ENCODE measurements at places on chromosomes 2 and 18. TPM values are rescaled to one million over a fixed set of nuclear protein-coding genes. Genes with fewer than 3 reads are reported as not detected.

GRCh38 chr2:145806546-145806945 is 1286.6 kb upstream of the ZEB2 start:
- no peak for DNase-seq

DNA sequence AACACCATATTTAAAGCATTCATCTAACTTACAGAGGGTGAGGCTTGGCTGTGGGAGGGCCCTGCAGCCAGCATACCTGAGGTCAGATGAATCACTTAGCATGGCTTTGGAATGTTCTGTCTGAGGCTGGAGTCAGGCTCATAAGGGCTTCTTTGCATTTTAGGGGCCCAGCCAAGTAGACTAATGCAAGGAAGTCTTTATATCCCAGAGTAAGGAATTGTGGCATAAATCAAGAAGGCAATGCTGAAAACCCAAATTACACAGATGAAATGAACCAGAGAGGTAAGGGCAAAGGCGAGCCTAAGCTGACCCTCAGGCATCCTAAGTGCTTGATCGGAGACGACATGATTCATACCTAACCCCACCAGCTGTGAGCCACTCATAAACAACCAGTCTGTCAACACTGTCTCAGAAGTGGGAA is 383.6 kb downstream of the DCC start:
- no peak for DNase-seq

The COL4A3 gene
- total RNA-seq: 0.34 TPM

The ATL2 gene
- 107 TPM for total RNA-seq

The GDF7 gene
- total RNA-seq: 0.03 TPM

DNA sequence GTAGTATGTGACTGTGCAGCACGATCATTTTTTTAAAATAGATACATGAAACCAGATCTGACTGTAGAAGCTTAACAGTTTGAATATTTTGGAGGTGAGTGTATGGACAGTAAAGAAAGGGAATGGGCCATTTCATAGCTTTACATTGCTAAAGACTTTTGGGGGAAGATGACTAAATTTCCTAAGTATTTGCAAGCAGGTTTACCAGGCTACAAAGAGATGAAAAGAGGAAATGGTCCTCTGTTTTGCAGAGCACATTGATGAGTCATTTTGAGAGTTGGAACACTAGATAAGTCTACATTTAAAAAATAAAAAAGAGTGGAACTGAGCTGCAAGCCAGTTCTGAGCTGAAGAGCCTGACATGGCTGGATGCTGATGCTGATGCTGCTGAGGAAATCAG is 115.7 kb upstream of the LRATD1 start:
- no peak for DNase-seq

The COLEC11 gene
- total RNA-seq: 0.51 TPM

GRCh38 chr2:70009762-70010575 is 48.5 kb upstream of the ASPRV1 start:
- DNase-seq: no peak

DNA sequence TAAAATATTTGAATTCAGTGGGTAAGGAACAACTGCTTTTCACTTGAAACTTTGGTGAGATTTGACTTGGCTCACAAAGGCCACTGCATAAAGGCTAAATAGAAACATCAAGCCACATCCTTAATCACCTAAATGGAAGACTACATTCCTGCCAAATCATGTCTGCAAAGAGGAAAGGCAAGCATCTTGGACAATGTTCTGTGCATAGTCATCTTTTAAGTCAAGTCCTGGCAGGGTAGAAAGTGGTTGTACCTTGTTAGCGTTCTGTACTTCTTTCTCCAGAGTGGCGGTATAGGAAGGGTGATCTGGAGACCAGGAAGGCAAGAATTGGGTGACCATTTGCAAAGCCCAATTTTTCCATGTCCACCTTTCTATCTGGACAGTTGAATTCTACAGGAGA is 121.4 kb upstream of the SLC14A2 start:
- DNase-seq: no peak

The SULT1C2 gene
- total RNA-seq: not detected

DNA sequence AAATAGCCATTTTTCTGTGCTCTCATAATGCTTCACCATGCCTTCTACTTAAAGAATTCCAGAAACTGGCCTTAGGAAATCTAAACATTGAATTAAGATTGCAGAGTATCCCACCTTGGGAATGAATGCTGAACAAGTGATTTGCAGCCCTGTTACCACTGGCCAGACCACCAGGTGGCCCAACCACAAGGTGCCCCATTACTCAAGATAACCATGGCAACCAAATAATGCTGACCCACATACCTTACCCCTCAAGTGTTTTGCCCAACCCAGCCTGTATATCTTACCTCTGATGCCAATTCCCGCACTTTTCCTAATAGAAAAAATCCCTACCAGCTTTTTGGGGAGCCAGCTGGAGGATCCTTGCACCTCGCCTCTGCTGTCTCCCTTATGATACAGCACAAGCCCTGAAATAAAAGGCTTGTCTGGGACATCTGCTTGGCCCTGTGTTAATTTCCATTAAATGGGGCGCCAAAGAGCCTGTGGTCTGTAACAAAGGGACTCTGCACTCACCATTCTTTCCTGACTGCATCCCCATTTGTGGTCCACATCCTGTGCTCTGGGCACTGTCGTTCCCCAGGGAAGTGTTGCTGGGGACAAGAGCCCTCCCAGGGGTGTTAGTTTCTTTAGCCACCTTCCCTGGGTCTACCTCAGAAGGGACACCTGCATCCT is 17.3 kb upstream of the KCNF1 start:
- no peak for DNase-seq

DNA sequence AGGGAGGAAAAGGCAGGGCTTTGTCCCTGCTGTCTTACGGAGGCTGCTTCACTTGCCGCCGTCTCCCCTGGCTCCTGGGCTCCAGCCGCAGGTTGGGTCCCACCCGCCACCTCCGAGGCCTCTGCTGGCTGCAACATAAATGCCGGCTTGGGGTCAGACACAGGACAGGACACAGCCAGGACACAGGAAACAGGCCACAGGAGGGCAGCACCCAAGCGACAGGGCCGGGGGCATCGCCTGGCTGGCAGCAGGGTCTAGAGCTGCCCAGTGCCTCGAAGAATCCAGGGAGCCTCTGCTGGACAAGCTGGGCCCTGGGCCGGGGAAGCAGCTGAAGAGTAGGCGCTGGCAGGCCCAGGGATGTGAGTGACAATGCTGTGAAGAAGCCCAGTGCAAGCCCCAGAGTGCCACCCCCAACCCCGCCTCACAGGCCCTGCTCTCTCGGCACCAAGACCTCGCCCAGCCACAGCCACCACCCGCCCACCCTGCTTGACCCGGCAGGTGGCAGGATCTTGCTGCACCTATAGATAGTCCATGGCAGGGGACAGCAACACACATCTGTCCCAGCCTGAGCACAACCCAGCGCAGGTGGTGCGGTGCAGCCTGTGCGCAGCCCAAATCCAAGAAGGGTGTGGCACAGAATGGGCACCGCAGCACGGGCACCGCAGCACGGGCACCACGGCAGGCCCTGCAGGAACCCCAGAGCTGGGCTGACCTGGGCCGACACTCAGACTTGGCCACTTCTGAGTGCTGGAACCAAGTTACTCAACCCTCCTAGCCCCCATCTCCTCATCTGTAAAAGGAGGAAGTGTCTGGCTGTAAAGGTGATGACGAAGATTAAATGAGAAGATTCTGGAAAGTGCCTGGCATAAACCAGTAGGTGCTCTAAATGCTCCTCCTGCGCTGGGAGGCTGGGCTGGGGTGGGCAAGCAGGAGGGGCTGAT is 55.6 kb downstream of the BIN1 start:
- DNase-seq: no peak

- DNase-seq: no peak
Observed at GRCh38 chr2:120230515-120231471, 7.6 kb upstream of the TMEM185B start.

- no peak for DNase-seq
Observed at GRCh38 chr18:54284981-54285785, 15.9 kb downstream of the POLI start.

The USP14 gene
- total RNA-seq: 23.1 TPM

The COBLL1 gene
- total RNA-seq: 16.2 TPM

- DNase-seq: no peak
Observed at GRCh38 chr2:110095994-110096633, 19.5 kb downstream of the MALL start.

The UPP2 gene
- not detected for total RNA-seq

The IL1A gene
- not detected for total RNA-seq

DNA sequence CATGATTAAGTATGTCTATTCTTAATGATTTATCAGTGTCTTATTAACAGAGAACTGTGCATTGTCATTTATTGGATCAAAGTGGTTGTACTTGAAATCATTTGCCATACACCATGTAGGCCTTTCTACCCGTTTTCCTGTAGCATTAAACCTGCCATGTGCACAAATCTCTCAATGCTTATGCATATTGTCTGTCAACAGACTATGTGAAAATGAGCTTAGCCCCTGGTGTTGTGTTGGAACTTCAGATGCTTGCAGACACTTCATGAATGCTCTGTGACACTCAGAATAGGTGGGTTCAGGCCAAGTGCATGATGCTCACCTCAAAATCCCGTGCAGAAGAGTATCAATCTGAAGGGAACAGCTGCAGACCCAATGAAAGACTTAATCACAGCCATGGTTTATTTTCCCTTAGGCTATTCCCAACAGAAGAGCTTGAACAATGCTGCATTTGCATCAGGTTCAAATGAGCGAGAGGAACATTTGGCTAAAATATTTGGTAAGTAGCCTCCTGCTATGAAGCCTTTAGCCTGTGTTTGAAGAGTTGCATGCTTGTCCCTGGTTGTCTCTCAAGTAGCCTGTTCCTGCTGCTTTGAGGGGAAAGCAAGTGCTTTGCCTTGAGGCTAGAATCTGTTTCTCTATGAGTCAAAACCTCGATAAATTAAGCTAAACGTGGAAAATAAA is 6.1 kb downstream of the C2orf92 start:
- DNase-seq: peak; percentile 74

DNA sequence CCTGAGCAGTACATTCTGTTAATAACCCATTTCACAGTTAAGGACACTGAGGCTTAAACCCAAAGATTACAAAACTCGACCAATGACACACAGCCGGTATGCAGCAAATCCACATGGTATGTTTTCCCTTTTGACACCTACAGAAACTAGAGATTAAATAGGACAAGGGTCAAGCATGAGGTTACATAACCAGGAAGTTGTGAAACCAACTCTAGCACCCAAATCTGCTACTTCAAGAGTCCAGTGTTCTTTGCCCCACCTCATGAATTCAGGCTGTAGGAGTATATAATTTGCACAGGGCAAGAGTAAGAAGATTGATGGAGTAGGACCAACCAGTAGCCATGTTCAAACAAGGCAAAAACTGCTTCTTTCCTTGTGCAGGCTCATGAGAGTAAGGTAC is 249.8 kb downstream of the BCL11A start:
- no peak for DNase-seq

DNA sequence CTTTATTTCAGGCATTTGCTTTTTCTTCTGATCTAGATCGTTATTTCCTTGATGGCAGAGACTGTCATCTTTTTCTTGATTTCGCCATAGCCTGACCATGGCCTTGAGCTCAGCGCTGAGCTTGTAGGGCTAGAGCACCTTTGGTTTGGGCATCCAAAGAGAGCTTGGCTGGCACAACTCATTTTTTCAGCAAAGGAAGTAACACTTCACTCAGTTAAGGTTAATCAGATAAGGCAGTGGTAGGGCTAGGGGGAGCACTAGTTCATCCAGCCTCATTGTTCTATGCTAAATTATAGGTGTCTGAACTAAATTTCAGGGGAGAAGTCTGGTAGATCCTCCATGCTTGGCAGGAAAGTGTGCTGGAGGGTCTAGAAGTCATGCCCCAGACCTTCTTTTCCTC is 125.0 kb downstream of the SETBP1 start:
- DNase-seq: no peak

The SNORC gene
- total RNA-seq: 0.33 TPM

DNA sequence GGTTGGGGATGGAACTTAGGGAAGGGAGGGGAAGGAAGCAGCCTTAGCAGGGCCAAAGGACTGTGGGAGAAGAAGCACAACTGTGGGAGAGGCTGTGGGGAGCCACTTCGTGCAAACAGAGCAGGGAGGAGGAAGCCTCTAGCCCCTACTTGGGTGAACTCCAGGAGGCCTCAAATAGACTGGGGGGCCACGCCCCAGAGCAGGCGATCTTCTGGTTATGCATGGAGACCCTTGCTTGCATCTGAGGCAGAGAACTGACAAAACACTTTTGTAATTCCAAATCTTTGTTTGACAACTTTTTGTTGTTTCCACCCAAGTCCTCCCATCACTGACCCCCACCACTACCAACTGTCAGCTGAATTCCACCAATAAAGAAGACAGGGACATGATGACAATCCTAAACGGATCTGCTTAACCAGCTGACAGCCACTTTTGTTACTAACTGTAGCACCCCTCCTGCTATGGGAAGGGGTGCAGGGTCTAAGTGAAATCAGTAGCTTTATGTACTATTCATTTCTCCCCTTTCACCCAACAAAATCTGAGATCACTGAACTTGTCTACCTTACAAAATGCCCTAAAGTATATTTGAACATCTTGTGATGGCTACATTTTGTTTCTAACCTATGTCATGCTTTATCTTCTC is 80.5 kb upstream of the CPO start:
- DNase-seq: no peak

The RGPD4 gene
- total RNA-seq: 0.05 TPM

GRCh38 chr18:22165603-22166068 is 3.8 kb upstream of the GATA6 start:
- no peak for DNase-seq

GRCh38 chr2:65175894-65176530 is 46.1 kb upstream of the RAB1A start:
- DNase-seq: no peak

DNA sequence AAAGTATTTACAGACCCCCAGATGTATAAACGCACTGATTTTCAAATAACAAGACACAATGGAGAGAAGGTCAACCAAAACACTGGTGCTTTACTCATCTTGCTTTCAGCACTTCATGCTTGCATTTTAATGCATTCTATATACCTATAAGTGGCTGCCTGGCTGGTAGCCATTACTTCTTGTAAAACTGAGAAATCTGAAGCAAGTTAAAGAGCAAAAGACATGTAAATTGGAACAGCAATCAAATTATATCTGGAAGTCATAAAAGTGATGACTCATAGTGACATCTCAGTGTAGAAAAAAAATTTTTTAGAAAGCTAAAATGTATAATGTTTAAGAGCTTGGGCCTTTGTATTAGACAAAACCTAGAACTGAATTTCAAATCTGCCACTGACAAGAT is 106.2 kb downstream of the CCDC141 start:
- no peak for DNase-seq

GRCh38 chr2:101089942-101090799 is 61.0 kb downstream of the TBC1D8 start:
- DNase-seq: no peak

DNA sequence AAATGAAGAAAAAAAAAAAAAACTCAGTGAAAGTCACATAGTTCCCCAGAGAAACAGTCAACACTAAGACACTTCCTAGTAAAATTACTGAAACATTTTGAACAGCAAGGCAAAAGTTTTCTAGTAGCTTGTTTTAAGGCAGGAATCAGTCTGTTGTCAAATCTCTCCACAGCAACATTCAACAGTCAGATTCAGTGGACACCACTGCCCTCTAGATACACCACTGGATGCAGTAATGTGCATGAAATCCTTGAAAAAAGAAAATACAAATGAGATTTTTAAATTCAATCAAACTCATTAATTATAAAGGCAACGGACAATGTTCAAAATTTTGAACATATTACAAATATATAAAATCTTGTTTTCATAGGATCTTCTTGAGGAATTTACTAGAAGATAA is 46.4 kb downstream of the GRB14 start:
- no peak for DNase-seq

Data from SJCRH30 (cell line).